ENCODE measurements at places on chromosomes 3 and 15.

- no peak for DNase-seq
Measured at GRCh38 chr15:53791581-53791980, 32.1 kb upstream of the WDR72 start.

DNA sequence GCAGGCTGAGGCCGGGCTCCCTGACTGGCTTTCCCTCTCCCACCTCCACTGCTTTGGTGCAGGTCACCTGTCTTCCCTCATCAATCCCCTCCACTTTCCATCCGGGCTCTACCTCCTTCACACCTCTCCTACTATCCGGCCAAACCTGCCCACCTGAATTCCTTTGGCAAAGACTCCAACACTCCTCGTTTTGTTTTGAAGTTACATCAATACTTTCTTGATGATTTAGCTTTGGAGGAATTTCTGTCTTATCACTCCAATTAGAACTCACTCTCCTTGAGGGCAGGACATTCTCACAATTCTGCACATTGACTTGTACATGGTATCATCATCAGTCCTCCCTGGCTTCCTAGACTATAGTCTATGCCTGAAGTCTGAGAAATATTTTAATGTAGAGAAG is 20.4 kb downstream of the LDHAL6B start:
- DNase-seq, result no peak

- no peak for DNase-seq
Measured at GRCh38 chr3:138442433-138442832, 8.0 kb downstream of the ESYT3 start.

GRCh38 chr15:99481951-99482230 is 83.9 kb upstream of the MEF2A start:
- no peak for DNase-seq

- no peak for DNase-seq
Measured at GRCh38 chr3:35616346-35616745, 23.0 kb upstream of the ARPP21 start.

GRCh38 chr3:123111640-123112039 is 44.8 kb downstream of the PDIA5 start:
- no peak for DNase-seq

Data from Right ventricle myocardium superior (tissue), 1 donor.